Stimulated activated CD4-positive, alpha-beta T cell treated with anti-CD3 and anti-CD28 coated beads, Interleukin-12 subunit alpha, Interleukin-12 subunit beta, amount 100 ng/mL, for 48 hours (primary cell): ENCODE measurements at places on chromosomes 3 and 15.

GRCh38 chr15:95850837-95851236 is 479.7 kb upstream of the NR2F2 start:
- DNase-seq, result no peak

DNA sequence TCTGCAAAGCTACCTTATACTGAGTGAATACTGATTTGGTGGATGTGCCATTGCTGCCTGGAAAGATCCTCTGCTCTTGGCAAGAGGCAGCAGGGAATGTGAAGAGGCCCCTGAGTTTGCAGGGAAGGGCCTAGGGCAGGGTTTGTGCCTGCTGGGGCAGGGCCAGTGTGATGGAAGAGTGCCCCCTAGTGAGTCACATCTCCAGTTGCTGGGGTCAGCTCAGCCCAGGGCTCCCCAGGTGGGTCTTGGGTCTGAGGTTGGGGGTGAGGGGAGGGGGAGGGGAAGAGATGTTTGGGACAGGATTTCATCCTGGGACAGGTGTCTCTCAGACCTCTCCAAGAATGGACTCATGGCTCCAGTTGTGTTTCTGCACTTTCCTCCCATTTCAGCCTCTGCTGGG is 4.1 kb upstream of the AMOTL2 start:
- DNase-seq, result no peak

DNA sequence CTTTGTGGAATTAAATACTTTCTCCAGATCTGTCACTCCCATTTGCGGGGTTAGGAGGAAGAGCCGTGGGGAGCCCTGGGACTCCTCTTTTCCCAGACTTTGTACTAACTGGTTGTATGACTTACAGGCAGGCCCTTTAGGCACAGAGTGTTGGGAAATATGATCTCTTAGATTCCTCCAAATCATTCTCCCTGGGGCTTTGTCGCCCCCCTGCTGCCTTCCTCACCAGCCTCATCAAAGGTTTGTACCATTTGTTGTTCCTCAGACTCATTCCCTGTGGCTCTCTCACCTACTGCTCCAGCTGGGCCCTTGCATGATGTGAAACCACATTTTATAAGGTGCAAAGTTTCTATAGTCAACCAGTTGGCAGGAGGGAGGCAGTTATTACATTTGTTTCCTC is 56.4 kb downstream of the CRYGS start:
- no peak for DNase-seq

DNA sequence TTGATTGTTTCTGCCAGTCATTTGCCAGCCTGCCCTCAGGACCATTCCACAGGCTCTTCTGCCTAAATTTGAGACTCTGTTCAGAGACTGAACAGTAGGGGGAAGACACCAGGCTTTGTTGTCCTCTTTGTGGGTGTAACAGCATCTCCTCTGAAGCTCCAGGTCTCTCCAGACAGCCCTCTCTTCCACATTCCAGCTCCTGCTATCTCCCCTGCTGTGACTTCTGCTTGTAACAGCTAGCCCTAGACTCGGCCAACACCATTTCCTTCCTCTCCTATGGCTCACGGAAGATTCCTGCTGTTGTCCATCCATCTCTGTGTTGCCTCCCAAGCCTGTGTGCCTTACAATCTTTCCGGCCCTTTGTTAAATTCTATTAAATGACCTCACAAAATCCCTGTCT is 40.2 kb downstream of the SUCLG2 start:
- DNase-seq, result no peak

GRCh38 chr3:12117473-12117872 is 41.2 kb downstream of the TIMP4 start:
- no peak for DNase-seq

GRCh38 chr3:21621181-21621651 is 129.8 kb downstream of the ZNF385D start:
- DNase-seq, result no peak

DNA sequence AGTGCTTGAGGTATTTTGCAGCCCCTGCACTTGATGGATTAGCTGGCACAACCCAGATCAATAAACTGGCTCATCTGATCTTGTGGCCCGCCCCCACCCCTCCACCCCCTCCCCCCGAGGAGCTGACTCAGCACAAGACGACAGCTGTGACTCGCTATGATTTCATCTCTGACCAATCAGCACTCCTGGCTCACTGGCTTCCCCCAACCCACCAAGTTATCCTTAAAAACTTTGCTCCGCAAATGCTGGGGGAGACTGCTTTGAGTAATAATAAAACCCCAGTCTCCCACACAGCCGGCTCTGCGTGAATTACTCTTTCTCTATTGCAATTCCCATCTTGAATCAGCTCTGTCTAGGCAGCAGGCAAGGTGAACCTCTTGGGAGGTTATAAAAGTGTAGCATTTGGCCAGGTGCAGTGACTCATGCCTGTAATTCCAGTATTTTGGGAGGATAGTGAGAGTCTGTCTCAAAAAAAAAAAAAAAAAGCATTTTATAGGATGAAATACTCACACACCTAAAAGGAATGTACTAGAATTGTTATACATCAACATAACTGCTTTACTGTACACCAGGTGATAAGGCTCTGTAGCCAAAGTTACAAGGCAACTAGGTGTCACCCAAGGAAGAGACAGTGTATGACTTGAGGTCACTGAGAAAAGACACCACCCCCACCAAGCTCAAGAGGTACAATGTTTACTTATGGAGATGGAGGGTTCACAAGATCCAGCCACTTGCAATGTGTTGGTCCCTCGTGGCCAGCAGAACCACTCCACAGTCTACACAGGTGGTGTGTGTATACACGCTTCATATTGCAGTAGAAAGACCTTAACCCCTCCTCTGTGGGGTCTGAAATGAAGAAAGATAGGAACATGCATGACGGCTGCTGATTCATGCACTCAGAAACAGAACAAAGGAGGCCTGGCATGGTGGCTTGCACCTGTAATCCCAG is 8.6 kb downstream of the ZNF445 start:
- peak; percentile 25 for DNase-seq
